ENCODE measurements at places on chromosomes 12 and 14. TPM values are rescaled to one million over a fixed set of nuclear protein-coding genes. Genes with fewer than 3 reads are reported as not detected.

- DNase-seq, result peak; percentile 72
Observed at GRCh38 chr14:104224506-104225277, 86.3 kb downstream of the KIF26A start.

The OR2AP1 gene
- not detected for polyA plus RNA-seq

The SLC6A12 gene
- polyA plus RNA-seq, result 0.35 TPM

- DNase-seq, result no peak
Observed at GRCh38 chr14:100669468-100669867, 57.2 kb upstream of the DLK1 start.

- no peak for DNase-seq
Observed at GRCh38 chr12:24723759-24724158, 225.1 kb downstream of the BCAT1 start.

The C12orf56 gene
- not detected for polyA plus RNA-seq

The FAM90A1 gene
- 0.48 TPM for polyA plus RNA-seq

- DNase-seq, result no peak
Observed at GRCh38 chr12:45622210-45622937, 107.1 kb upstream of the ARID2 start.

The LRCOL1 gene
- polyA plus RNA-seq, result 1.2 TPM

The LHX5 gene
- polyA plus RNA-seq, result not detected

DNA sequence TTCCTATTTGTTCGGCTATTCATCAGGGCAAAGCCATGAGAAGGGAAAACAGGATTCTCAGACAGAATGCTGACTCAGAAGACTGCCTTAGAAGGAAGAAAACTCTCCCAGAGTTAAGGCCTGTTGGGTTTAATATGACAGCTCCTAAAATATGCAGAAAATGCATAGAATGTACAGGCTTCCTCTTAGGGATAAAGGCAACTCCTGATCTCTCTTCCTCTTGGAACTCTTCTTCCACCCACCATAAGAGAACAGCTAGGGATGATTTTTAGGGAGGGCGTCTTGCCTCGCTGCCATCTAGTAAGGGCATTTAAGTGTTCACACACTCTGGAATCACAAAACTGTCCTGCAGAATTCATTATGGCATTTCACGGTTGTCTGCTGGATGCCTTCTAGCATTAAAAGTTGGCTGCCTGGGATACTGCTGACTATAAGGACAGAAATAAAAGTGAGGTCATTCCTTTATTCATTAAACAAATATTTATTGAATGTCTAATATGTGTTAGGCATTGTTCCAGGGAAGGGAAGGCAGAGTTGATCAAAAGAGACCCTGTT is 73.7 kb downstream of the DCAF5 start:
- DNase-seq, result no peak

- DNase-seq, result no peak
Observed at GRCh38 chr12:101902641-101903040, 25.3 kb downstream of the DRAM1 start.

The KLHDC1 gene
- polyA plus RNA-seq, result 3.4 TPM

The POTEG gene
- not detected for polyA plus RNA-seq

DNA sequence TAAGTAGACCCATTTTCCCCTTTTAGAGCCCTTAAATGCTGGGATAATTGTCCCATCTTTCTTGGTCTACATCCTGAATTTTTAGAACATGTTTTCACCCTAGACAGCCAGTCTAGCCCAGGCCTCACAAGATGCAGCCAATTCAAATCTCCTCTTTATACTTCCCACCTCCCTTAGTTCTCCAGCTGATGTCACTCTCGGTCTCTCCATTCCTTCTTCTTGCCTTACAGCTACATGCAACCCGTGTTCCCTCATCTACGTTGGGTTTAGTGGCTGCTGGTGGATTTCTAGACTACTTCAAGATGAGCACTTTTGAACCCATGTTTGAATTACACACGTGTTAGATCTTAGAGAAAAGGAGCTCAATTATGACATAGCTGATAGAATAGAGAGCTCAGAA is 132.0 kb downstream of the PPM1H start:
- no peak for DNase-seq

DNA sequence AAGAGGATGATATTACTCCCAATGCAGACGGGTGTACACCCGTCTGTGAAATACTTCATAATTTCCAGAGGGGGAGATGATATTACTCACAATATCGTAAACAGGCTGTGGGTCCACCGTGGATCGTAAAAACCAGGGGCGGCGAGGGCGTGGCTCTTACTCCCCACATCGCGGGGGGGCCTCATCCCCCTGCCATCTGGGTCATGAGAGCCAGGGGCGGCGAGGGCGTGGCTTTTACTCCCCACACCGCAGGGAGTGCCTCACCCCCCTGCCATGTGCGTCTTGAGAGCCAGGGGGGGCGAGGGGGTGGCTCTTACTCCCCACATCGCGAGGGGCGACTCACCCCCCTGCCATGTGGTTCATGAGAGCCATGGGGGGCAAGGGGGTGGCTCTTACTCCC is 86.2 kb upstream of the GNG2 start:
- no peak for DNase-seq

The NRIP2 gene
- 5.9 TPM for polyA plus RNA-seq

GRCh38 chr12:64903479-64904152 is 79.2 kb downstream of the TBC1D30 start:
- DNase-seq, result no peak

The CCDC92 gene
- polyA plus RNA-seq, result 65.9 TPM

The HOXC13 gene
- polyA plus RNA-seq, result not detected

DNA sequence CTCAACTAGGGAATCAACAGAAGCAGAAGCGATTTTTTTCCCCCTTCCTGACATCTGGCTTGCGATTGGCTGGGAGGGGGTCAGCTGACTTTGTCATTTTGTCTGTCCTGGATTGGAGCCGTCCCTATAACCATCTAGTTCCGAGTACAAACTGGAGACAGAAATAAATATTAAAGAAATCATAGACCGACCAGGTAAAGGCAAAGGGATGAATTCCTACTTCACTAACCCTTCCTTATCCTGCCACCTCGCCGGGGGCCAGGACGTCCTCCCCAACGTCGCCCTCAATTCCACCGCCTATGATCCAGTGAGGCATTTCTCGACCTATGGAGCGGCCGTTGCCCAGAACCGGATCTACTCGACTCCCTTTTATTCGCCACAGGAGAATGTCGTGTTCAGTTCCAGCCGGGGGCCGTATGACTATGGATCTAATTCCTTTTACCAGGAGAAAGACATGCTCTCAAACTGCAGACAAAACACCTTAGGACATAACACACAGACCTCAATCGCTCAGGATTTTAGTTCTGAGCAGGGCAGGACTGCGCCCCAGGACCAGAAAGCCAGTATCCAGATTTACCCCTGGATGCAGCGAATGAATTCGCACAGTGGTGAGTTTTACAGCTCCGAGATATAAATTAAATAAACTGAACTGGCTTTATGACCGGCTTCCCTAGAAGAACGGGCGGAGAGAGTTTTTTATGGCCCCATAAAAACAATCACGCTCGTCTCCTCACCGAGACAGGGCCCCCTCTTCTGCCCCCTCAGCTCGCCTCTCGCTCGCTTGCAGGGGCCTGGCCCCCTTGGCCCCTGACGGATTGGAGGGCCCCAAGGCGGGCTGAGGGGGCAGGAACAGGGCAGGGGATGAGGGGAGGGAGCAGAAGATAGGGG is at the start of gene HOXC6:
HOXC6 (plus strand) TSS at position 127 of the 888 bp plus-strand sequence; CDS start at position 209, 82 bp downstream.
- DNase-seq, result peak; percentile 65

The KRT77 gene
- polyA plus RNA-seq, result not detected

GRCh38 chr12:125357561-125357960 is 292.3 kb downstream of the AACS start:
- DNase-seq, result no peak

DNA sequence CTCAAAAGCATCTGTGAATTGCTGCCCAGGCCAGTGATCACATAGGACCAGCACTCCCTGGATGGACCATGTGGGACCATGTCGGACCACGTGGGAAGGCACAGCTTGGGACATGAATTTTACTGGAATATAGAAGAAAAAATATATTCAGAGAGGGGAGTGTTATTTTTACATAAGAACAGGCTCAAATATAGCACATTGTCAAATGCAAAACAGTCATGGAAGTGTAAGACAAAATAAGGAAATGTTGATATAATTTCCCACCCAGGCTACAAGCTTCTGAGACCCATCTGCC is 68.3 kb downstream of the CMKLR1 start:
- no peak for DNase-seq

- no peak for DNase-seq
Observed at GRCh38 chr14:70935135-70935534, 27.9 kb downstream of the PCNX1 start.

DNA sequence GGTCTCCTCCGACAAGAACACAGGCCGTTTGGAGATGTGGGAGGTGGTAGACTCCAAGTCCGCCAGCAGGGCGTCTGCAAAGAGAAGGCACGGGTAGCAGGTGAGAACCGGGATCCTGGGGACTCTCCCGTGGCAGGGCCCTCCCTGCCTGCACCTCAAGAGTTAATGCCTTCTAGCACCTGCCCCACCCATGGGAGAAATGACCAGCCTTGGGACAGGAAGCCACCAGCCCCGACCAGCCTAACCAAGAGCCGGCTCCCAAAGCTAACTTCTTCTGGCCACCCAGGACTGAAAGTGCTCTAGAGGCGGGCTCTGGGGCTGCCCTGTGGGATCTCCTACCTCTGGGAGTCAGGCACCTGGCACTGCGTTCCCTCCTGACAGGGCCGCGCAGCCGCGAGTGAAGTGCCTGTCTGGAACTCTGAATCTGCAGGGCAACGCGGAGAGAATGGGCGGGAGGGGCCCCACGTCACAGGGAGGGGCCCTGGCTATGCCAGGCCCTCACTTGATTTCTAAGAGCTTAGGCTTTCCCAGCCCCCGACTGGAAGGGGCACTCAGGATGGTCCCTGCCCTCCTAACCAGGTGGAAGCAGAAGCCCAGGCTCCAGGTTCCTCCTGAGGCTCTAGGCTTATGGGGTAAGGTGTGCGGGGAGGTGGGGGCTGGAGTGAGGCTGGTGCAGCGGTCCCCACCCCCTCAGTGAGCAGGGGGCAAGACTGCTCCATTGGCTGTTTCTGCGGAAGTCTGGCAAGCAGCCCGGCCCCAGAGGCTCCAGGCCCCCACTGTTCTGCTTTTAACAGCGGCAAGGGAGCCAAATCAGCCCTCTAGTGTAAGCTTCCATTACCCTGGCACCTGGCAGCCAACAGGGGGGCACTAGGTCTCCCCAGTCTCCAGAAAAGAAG is 23.6 kb upstream of the RPLP0 start:
- DNase-seq, result no peak

GRCh38 chr12:105986779-105987684 is 151.7 kb downstream of the NUAK1 start:
- no peak for DNase-seq

The EFS gene
- 11.1 TPM for polyA plus RNA-seq

GRCh38 chr14:99829450-99829849 is 36.2 kb downstream of the EML1 start:
- no peak for DNase-seq

The HCAR1 gene
- polyA plus RNA-seq, result 0.08 TPM

The OR4E2 gene
- not detected for polyA plus RNA-seq

- no peak for DNase-seq
Observed at GRCh38 chr14:88228522-88229236, 94.4 kb downstream of the KCNK10 start.

The CPM gene
- 10.8 TPM for polyA plus RNA-seq

DNA sequence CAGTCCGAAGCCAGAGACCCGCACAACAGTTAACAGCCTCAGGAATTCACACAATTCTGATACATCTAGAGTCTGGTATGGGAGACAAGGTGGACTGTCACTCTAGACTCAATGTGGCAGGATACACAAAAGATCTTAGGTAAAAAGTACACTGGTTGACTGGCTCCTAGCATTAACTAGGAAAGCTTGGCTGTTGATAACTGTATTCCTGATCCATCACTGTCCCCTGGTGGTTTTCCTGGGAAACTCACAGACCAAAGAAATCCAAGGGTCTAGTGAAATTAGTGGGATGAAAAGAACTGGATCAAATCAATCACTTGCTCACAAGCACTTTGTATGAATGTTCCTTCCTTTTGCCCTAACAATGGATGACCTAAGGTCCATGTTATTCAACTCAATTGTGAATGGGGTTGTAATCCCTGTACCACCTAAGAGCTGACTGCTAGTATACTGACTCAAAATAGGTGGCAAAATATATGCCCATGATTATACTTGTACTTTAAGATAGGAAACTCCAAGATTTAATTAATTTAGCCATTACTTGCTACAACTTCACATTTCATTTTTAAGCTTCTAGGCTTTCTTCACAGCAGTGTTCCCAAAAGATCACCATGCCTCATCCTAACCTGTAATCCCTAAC is 14.0 kb downstream of the NPC2 start:
- no peak for DNase-seq

The BIN2 gene
- 4.6 TPM for polyA plus RNA-seq

- peak; percentile 13 for DNase-seq
Observed at GRCh38 chr12:10365696-10366405, 24.0 kb downstream of the KLRK1 start.

The ALDH2 gene
- 52.2 TPM for polyA plus RNA-seq

GRCh38 chr12:100666588-100666987 is 93.1 kb downstream of the GAS2L3 start:
- no peak for DNase-seq

- no peak for DNase-seq
Observed at GRCh38 chr12:121196902-121197301, 13.0 kb upstream of the P2RX4 start.

DNA sequence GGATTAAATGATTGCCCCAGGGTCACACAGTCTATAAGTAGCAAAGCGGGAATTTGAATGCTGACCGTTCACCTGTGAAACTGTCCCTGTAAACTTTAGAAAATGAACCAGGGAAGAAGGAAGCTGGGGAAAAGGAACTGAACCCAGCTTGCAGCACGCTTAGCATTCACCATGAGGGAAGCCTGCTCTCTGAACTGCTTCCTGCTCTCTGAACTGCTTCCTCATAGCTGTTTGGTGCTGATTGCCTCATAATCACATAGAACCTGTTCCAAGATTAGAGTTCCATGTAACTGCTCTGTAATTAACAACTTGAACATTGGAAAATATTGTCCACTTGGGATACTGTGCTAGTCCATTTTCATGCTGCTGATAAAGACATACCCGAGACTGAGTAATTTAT is 1504.8 kb upstream of the TMEM132C start:
- no peak for DNase-seq

The RD3L gene
- not detected for polyA plus RNA-seq

GRCh38 chr14:103762036-103762435 is 46.4 kb downstream of the ZFYVE21 start:
- no peak for DNase-seq

GRCh38 chr14:34983148-34983760 is 462 bp downstream of the SRP54 start:
- no peak for DNase-seq

All from adrenal gland (tissue), 19 donors.